ENCODE measurements at places on chromosomes 13 and 19. TPM values are rescaled to one million over a fixed set of nuclear protein-coding genes. Genes with fewer than 3 reads are reported as not detected.

Gene BABAM1
- 92.3 TPM for total RNA-seq

DNA sequence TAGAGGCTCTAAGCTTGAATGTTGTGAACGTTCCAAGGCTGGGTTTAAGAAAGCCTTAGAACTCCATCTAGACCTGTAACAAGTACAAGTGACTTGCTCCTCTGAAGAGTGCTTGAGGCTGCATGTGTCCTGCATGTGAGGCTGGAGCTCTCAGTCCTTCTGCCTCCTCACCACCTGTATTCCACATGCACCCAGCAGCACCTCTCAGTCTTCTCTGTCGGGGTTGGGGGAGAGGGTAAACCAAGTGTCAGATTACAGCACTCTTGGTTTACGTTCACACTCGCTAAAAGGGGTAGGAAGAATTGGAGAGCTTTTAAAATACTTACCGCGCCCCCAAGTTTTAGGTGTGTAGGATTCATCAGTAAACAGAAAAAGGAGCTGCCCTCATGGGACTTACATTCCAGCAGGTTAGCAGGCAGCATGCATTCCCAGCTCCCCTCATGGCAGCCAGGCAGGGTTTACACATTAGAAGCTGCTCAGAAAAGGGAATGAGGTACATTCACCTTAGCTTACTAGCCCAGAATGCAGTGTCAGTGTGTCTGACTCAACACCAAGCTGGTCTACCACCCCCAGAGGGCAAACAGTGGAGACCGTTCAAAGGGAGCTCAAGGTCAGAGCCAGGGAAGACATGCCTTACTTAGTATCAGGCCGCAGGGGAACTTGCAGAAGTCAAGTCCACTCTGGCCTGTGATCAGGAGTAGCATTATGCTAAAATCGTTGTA lies 248.1 kb downstream of the PCCA start:
- no peak overlapping the region for H3K27ac ChIP-seq
- DNase-seq = no peak
- no peak overlapping the region for H3K4me3 ChIP-seq
- peaks cover 15% of the 10 kb centered on the region for H3K36me3 ChIP-seq

DNA sequence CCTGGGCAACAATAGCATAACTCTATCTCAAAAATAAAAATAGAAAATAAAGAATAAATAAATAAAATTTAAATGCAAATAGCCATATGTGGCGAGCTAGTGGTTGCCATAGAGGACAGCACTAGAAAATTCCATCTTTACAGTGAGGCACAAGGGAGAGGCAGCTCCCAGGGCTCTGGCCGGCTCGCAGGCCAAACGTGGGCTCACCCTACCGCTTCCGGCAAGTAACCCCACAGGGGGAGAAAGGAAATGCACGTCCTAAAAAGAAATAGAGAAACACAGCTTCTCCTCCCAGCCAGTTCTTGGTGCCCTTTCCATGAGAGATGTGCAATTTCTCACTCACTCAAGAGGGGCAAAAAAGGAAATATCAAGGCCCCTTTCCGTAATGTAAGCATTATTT lies 12.4 kb upstream of the GRWD1 start:
- H3K4me3 ChIP-seq = no peak overlapping the region
- H3K27ac ChIP-seq = no peak overlapping the region
- H3K27me3 ChIP-seq = no peaks in the 10 kb centered on the region
- no peaks in the 10 kb centered on the region for H3K36me3 ChIP-seq
- H3K4me1 ChIP-seq = no peaks in the 10 kb centered on the region

DNA sequence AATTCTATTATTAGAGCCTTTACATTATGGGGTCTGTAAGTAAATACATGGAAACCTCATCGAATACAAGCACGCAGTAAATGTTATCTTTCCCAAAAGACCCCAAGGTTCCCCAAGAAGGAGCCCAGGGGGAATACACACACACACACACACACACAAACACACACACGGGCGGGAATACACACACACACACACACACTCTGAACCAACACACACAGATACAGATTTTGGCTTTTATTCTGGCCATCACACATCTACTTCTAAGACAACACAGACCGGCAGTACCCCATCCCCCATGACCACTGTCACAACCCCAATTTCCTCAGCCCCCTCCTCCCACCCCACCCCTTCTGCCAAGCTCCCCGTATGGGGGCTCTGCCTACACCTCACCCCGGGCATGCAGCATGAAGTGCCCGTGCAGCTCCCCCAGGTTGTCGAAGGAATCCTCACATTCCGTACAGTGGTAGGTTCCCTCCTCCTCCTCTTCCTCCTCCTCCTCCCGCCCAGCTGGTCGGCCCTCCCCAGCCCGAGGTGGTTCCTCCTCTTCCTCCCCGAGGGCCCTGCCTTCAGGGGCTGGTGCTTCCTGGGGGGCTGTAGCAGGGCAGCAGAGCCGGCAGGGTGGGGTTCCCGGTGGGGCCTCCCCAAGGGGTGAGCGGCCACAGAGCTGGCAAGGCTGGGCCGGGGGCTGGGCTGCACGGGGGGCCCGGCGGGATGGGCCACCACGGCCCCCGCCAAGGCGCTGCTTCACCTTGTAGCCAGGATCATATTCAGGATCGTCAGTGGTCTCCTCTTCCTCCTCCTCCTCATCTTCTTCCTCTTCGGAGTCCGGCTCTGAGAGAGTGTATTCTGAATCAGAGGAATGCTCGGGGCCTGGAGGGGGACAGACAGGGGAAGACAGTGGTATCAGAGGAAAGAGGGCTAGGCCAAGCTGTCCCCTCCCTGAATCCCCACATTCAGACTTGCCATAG lies 4.4 kb upstream of the SRRM5 start:
- H3K36me3 ChIP-seq = peaks cover 16% of the 10 kb centered on the region
- H3K4me1 ChIP-seq = peaks cover 6% of the 10 kb centered on the region
- no peaks in the 10 kb centered on the region for H3K27me3 ChIP-seq
- H3K27ac ChIP-seq = no peak overlapping the region
- no peak for DNase-seq

DNA sequence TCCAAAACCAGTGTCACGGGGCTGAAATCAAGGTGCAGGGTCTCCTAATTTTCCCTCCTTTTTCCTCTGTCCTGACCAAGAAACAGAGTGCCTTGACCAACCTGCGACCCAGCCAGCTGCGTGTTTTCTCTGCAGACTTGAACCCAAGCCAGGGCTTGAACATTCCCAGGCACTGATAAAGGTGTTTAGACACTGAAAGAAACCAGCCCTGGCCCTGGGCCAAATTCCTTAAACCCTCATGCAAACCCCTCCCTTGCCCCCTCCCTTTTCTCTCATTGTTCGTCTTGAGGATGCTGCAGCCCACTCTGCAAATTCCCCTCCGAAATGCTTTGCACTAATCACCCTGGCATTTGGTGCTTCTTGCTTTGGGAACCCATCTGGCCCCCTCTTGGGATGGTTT lies 9.5 kb upstream of the FFAR2 start:
- H3K36me3 ChIP-seq = no peaks in the 10 kb centered on the region
- H3K4me1 ChIP-seq = peaks cover 22% of the 10 kb centered on the region
- peaks cover 9% of the 10 kb centered on the region for H3K27me3 ChIP-seq
- no peak for DNase-seq
- no peak overlapping the region for H3K4me3 ChIP-seq

All from esophagus muscularis mucosa (tissue), 4 donors.